Activated CD4-positive, alpha-beta memory T cell treated with anti-CD3 and anti-CD28 coated beads for 36 hours (primary cell): ENCODE measurements at places on chromosomes 6 and 20. TPM values are rescaled to one million over a fixed set of nuclear protein-coding genes. Genes with fewer than 3 reads are reported as not detected.

- peak; percentile 54 for DNase-seq
Measured at GRCh38 chr6:40912158-40912946, 126.7 kb downstream of the UNC5CL start.

DNA sequence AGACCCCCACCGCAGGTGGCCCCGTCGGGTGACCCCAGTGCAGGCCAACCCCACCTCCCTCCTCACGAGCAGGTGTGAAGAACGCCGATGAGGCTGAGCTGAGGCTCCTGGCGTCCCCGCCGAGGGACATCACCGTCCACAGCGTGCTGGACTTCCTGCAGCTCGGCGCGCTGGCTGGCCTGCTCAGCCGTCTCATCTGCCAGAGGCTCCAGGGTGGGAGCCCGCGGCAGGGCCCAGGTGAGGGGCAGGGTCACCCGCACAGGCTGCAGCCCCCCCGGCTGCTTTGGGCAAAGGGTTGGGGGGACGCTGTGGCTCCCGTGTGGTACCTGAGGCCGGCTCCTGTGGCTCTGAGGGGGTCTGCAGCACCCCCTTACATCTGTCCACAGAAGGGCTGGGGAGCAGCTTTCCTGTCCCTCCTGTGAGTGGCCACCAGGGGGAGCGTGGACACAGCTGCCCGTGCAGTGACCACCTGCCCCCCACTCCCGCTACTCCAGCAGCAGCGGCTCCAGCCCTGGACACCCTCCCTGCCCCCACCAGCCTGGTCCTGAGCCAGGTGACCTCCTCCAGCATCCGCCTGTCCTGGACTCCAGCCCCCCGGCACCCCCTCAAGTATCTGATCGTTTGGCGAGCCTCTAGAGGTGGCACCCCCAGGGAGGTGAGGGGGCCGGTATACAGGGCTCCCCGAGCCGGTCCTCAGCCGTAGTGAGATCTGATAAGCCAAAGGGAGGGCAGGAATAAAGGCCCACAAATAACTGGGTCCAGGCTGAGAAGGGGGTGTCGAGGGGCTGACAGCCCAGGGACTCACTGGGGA, 16.5 kb downstream of the COL20A1 start:
- peak; percentile 33 for DNase-seq

- DNase-seq, result no peak
Measured at GRCh38 chr6:25612666-25613065, 39.3 kb upstream of the SCGN start.

DNA sequence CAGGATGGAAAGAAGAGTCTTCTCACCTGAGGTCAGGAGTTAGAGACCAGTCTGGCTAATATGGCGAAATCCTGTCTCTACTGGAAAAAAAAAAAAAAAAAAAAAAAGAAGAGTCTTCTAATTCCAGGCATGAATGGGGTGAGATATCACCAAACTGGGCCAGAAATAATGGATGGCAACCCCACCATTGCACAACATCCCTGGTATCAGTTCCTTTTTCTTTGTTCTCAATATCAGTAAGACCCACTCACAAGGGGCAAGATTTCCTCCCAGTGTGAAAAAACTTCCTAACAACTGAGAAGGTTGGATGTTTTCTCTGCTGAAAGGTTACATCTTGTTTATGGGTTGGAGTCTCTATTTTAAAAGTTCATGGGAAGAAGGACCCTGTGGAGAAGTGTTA, 23.6 kb upstream of the NR2E1 start:
- no peak for DNase-seq

Gene LGSN
- not detected for total RNA-seq

GRCh38 chr20:51659491-51660050, 108.6 kb downstream of the ATP9A start:
- DNase-seq, result no peak

DNA sequence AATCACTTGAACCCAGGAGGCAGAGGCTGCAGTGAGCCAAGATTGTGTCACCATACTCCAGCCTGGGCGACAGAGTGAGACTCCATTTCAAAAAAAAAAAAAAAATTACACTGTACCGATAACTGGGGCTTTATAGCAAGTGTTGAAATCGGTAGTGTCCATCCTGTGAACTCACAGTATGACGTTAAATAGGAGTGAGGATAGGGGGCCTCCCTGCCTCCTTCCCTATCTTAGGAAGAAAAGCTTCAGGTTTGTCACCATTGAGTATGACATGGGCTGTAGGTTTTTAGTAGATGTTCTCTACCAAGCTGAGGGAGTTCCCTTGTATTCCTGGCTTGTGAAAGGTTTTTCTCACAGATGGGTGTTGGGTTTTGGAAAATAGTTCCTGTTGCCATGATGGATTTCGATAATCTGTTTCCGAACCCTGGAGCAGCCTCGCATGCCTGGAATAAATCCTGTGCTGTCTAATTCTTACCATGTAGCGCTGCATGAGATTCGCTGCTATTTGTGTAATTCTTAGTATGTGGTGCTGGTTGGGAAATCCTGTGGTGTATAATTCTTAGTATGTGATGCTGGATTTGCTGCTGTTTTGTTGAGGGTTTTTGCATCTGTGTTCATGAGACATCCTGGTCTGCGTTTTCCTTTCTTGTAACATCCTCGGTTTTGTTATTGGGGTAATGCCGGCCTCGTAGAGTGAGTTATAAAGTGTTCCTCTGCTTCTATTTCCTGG, 23.6 kb downstream of the NTSR1 start:
- DNase-seq, result no peak

DNA sequence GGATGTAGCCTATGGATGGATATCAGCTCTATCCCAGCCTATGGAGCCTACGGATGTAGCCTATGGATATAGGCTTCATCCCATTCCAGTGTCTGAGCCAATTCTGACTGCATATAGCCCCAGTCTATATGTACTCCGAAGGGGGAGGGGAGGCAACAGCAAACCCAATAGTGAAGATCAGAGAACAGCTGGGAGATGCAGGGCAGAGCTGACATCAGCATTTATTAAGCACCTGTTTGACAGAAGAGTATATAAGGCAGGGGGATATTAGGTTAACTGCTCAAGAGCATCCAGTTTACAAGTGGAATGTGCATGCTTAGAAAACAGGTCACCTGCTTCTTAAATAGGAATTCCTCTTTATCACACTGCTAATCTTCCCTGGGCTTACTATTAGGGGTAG, 85.2 kb downstream of the TNFAIP3 start:
- DNase-seq, result no peak

Gene USP49
- total RNA-seq, result 6.1 TPM

- DNase-seq, result no peak
Measured at GRCh38 chr20:39270837-39271604, 308.9 kb downstream of the DHX35 start.

Gene HDAC2
- 93.7 TPM for total RNA-seq

Gene DNMT3B
- total RNA-seq, result 1.7 TPM

DNA sequence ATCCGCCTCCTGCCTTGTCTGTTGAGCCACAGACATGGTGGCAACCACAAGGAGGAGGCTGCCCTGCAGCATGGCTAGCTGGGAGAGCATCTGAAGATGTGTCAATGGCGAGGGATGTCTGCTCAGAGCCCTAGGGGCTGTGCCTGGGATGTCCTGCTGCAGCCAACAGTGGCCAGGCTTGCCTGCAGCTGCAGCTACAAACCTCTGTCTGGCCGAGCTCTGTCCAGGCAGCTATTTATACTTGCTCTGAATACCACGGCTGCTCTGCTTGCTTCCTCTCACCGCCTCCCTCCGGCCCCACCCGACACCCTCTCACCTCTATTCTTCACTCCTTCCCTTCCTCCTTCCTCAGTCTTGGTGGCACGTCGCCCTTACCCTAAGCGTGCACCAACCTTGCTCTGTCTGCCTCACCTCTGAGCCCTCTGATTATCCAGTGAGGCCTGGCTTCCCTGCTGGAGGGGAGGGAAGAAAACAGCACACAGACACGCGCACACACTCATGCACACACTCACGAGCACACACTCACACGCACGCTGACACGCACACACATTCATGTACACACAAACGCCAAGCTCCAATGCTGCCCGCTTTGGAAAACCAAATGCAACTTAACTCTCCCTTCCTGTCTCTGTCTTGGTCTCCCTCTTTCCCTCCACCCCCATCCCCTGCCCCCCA, at the start of gene ANGPT4:
Gene ANGPT4, minus strand, starts transcription at position 210 of the 675 bp plus-strand sequence. Its CDS starts 120 bp downstream, at position 90.
- no peak for DNase-seq

- DNase-seq, result no peak
Measured at GRCh38 chr6:108051481-108051880, 23.1 kb downstream of the OSTM1 start.

Gene ECT2L
- total RNA-seq, result not detected

Gene MUC22
- total RNA-seq, result not detected

Gene ENPP3
- 0.86 TPM for total RNA-seq

Gene NRN1
- total RNA-seq, result 1.3 TPM

Gene THBD
- not detected for total RNA-seq

- no peak for DNase-seq
Measured at GRCh38 chr6:7922596-7922995, 12.0 kb upstream of the TXNDC5 start.

- peak; percentile 69 for DNase-seq
Measured at GRCh38 chr6:24974182-24975171, 38.7 kb upstream of the RIPOR2 start.

- DNase-seq, result no peak
Measured at GRCh38 chr6:130050230-130050629, 31.8 kb downstream of the L3MBTL3 start.

DNA sequence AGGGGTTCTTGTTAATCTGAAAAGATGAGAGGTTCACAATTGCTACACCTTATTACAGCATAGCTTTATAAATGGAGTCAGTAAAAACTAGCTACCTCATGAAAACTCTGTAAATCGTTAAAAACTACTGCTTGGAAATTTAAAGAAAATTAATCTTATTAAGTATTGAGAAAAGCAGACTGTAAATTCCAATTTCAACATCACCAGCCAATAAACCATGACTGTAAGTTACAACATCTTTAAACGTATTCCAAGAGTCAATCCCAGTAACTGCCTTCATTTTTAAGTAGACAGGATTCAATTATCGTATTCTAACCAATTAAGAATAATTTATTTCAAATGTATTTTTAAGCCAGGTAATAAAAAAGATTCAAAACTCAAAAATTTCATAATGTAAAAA, 70.3 kb downstream of the ATG5 start:
- DNase-seq, result no peak

DNA sequence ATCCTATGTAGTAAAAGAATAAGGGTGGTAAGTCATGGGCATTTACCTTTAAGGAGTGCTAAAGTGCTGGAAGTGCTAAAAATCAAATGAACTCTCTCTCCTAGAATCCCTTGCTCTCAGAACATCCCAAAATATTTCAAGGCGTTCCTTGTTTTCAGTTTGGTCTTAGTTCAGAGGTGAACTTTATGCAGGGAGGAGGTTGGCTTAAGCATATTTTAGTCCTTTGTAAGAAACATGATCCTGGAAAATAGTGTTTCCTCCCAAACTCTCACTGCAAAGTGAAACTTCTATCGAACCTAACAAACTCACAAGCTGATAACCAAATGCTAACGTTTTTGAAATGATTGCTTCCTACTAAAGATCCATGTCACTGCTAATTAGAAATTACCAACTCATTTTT, 231.4 kb downstream of the FOXC1 start:
- no peak for DNase-seq

GRCh38 chr6:162899148-162899547, 171.4 kb downstream of the PACRG start:
- no peak for DNase-seq

DNA sequence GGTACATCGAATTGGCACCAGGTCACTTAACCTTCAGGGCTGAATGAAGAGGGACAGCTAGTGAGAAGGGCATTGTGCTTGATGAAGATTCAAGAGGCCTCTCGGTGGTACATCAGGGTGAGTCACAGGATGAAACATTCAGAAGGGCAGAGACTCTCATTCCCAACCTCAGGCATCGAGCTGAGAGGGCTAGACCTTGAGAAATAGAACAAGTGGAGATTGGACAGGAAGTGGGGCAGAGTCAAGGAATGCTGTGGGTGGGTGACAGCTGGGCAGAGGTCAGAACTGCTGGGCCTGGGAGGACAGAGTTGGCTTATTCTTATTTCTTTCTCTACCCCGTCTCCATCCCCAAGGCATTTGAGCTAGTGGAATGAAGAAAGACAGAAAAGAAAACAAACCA, 126.0 kb downstream of the SCML4 start:
- DNase-seq, result no peak

GRCh38 chr6:130394246-130394645, 28.4 kb downstream of the TMEM200A start:
- DNase-seq, result no peak

Gene HLA-DPA1
- 19.3 TPM for total RNA-seq

- DNase-seq, result no peak
Measured at GRCh38 chr20:62411479-62412193, 4.6 kb upstream of the CABLES2 start.

GRCh38 chr20:23079016-23079351, 7.1 kb downstream of the CD93 start:
- no peak for DNase-seq
